Osteoblast (primary cell): ENCODE measurements at places on chromosomes 12 and 14. TPM values are rescaled to one million over a fixed set of nuclear protein-coding genes. Genes with fewer than 3 reads are reported as not detected.

DNA sequence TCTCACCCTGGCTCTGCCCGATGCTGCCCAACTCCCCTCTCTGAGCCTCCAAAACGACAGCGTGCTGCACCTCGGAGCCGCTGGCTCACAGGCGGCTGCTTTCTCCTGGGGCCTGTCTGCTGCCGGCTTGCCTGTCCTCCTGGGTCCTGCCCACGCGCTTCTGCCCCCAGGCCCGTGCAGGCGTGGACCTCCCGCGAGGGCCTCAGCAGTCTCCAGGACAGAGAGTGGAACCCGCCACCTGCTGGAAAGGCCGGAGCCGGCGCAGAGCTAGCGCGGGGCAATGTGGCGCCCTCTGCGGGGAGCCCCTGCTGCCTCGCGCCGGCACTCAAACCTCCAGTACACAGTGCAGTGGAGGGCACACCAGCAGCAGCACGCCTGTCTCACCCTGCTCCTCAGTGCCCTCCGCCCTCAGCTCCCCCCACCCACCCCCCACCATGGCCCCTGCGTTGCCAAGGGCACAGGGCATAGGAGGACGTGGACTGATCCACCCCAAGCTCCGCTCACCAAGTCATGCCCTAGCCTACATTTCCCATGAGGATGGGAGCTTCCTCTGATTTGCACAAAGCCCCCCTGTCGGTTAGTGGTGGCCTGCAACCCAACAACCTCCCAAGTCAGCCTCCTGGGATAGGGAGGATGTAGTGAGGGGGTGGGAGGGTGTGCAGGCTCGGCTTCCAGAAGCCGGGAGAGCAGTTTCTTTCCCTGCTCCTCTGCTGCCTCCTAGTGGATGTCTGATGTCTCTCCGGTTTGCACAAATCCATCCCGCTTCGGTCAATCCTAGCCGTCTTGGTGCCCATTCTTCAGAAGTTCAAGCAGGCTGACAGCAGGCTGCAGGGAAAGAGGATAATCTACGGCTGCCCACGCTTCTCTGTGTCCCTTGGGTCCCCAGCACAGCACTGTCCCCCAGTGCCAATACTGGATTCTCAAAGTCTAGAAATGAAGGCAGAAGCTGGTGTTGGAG lies 25.2 kb downstream of the KRT8 start:
- DNase-seq: peak; percentile 98

ZBTB42 gene
- 2.9 TPM in 2 replicates for total RNA-seq

LTB4R gene
- 1.2 and 1.8 TPM in 2 replicates for total RNA-seq

- DNase-seq: peak; percentile 27
These were observed 172.9 kb upstream of the LRIG3 start for GRCh38 chr12:59093073-59093772.

- no peak for DNase-seq
These were observed 329.7 kb upstream of the ATP2B1 start for GRCh38 chr12:90038289-90038688.

DNA sequence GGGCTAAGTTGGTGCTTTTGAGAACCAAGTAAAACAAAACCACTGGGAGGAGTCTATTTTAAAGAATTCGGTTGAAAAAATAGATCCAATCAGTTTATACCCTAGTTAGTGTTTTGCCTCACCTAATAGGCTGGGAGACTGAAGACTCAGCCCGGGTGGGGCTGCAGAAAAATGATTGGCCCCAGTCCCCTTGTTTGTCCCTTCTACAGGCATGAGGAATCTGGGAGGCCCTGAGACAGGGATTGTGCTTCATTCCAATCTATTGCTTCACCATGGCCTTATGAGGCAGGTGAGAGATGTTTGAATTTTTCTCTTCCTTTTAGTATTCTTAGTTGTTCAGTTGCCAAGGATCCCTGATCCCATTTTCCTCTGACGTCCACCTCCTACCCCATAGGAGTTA lies 1.8 kb upstream of the RAB5B start:
- peak; percentile 83 for DNase-seq

- DNase-seq: no peak
These were observed 38.5 kb downstream of the CCDC92 start for GRCh38 chr12:123934016-123934620.

DNA sequence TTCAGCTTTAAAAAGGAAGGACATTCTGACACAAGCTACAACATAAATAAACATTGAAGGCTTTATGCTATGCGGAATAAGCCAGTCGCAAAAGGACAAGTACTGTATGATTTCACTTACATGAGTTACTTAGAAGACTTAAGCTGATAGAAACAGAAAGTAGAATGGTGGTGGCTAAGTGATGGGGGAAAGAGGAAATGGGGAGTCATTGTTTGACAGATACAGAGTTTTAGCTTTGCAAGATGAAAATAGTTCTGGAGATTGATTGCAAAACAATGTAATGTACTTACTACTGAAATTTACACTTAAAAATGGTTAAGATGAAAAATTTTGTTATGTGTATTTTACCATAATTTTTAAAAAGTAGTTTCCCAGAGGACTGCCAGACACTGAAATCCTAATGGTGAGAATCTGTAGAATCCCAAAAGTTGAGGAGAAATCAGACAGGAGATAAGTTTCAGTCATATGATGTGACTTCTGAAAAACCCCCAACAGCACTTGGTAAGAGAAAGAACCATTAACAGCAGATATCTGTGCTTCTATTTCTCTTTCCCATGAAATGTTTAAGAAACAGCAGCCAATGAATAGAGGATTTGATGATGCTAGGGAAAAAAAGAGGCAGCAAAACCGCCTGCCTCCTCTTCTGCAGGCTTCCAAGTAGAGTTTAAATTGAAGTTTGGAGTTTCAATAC lies 16.6 kb upstream of the CLEC2A start:
- DNase-seq: no peak

DNA sequence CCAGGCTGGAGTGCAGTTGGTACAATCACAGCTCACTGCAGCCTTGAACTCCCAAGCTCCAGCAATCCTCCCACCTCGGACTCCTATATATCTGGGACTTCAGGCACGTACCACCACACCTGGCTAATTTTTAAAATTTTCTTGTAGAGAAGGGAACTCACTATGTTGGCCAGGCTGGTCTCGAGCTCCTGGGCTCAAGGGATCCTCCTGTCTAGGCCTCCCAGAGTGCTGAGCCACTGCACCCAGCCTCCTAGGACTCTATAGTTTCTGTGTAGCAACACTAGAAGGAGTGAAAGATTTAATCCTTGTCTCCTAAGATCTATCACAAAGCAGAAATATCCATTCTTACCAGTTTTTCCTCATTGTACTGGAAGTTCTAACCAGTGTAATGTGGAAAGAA lies 4.3 kb upstream of the APOF start:
- DNase-seq: no peak

DNA sequence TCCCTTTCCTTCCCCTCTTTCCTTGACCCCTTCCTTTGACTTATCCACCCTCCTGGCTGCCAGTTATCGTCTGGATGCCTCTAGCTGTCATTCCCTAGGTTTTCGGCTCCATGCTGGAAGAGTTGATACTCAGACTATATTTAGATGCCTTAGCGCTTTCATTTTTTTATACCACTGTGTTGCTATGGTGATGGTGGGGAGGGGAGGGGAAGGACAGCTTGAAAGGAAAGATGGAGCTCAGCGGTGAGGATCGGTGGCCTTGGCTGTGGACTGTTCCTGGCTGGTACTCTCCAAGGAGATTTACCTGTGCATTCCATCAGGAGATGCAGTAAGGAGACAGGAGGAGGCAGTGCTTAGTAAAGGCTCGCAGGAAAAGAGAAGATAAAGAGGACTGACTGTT lies 108.7 kb downstream of the SLC8A3 start:
- no peak for DNase-seq

DNA sequence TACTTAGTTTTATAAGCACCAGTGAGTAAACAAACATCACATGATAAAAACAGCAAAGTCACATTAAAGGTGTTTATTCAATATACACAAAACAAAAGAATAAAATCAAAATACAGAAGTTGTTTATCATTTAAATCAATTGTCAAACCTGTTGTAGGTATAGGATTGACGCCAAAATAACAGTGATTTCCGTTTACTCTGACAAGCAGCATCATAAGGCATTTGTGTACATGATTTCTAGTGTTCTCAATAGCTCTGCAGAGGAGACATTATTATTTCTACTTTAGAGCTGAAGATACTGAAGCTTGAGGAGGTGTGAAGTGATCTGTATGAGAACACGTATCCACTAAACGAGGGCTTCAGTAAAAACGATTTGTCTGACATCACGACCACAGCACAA lies 171.9 kb downstream of the CCDC59 start:
- no peak for DNase-seq

DNA sequence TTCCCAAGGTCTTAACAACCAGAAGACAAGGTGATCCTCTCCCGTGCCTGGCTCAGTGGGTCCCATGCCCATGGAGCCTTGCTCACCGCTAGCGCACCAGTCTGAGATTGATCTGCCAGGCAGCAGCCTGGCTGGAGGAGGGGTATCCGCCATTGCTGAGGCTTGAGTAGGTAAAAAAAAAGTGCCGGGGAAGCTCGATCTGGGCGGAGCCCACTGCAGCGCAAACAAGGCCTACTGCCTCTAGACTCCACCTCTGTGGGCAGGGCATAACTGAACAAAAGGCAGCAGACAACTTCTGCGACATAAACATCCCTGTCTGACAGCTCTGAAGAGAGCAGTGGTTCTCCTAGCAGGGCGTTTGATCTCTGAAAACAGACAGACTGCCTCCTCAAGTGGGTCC lies 104.0 kb downstream of the C14orf39 start:
- DNase-seq: no peak

DNA sequence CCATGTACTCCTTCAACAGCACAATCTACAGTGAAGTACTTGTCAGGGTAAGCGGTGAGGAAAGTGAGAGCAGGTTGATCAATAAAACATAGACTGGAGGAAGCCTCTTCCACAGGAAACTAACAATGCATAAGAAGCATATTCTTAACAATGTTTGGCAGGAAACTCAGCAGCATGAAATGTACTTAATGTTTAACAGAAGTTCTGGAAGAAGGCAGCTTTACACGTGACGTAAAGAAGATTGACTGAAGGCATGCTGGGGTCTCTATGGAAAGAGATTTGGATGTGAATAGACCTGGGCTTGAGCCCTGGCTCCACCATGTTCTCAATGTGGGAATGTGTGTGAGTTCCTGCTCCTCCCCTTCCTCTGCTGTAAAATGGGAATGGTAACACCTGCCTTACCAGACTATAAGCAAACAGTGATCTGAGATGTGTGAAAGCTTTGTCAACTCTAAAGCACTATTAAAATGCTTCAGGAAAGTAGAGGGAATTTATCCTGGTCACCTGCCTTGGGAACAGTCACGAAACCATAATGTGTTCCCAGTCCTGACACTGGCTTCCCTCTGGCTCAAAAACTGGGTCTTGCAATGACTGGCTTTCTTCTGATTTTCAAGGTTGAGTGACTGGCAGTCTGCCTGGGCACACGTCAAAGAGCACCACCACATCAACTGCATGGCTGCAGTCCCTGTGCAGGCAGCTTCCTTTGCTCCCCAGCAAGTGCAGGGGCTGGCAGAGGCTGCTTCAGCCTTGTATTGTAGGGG lies 384.6 kb downstream of the APAF1 start:
- DNase-seq: no peak
